SJCRH30 (cell line): ENCODE measurements at places on chromosomes 3 and 15.

DNA sequence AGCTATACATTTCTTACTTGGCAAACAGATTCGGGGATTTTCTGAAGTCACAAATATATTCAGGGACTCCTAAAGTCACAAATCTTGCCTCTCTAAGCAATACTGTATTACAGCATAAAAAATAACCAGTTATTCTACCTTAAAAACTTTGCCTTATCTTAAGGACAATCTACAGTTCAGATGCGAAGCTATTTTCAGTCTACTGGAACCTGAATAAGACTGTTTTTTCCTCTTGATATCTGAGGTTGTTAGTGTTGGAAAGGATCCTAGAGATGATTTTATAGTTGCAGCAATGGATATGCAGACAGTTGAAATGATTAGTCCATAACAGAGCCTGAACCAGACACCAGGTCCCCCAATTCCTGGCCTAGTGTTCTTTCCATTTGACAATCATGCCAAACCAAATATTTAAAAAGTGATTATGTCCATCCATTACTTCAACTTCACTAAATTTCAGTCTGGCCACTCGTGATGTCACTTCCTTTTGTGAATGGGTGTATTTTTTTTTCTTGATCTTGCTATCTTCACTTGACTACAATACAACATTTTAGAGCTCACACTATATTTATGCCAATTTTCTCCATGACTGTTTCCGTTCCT, 1.8 kb downstream of the HDGFL3 start:
- H3K27me3 ChIP-seq = no peaks in the 10 kb centered on the region
- 0 out of 2 replicates have a peak, but pooled peaks cover 5% of the 10 kb centered on the region for H3K4me1 ChIP-seq
- peak overlapping the region; percentile 79; the same call in 1 of the 2 replicates for H3K27ac ChIP-seq
- H3K36me3 ChIP-seq = 0 out of 2 replicates have a peak, but pooled peaks cover 2% of the 10 kb centered on the region

DNA sequence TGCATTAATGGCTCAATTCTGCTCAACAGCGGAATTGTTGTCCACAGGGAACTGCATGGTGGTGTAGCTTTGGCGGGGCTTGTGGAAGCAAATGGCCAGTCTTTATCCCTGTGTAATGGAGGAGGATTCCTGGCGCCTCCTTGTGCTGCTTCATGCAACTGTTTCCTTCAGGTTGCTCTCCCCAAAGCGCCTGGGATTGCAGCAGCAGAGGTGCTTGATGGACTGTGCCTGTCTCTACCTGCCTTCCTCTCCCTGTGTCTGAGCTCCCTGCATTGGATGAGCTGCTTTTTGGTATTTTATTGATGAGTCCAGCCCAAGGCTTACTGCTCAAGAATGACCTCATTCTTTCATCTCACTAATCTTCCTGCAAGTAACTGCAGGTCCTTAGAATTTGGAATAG, 72.9 kb upstream of the NDN start:
- no peaks in the 10 kb centered on the region for H3K4me1 ChIP-seq
- no peaks in the 10 kb centered on the region for H3K36me3 ChIP-seq
- no peak overlapping the region for H3K27ac ChIP-seq

- no peaks in the 10 kb centered on the region for H3K27me3 ChIP-seq
- no peak overlapping the region for H3K4me3 ChIP-seq
- H3K36me3 ChIP-seq = no peaks in the 10 kb centered on the region
- no peak overlapping the region for H3K27ac ChIP-seq
- no peak for DNase-seq
- H3K4me1 ChIP-seq = no peaks in the 10 kb centered on the region
These were observed 54.1 kb upstream of the TFRC start for GRCh38 chr3:196135693-196136639.

DNA sequence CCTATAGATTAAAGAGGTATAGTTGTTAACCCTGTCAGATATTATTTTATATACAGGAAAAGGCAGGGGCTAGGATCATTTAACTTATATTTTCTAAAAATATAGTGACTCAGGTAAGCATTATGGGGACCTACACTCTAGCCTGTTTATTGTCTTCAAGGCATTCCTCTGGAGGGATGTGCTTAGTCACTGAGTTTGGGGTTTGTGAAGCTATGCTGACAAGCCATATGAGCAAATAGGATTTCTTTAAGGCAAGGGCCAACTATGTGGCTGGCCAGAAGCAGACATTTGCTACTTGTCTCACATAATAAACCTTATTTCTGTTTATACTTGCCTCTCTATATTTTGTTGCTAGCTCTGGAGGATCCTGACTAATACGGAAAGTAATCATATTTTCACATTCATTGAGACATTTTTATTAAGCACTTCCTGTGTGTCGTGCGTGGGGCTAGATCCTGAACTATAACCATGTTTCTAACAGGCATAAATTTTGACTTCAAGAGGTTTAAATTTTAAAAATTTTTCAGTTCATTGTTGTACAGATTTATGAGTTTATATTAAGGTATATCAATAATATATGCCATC, 153.4 kb downstream of the OTOL1 start:
- H3K27me3 ChIP-seq = no peaks in the 10 kb centered on the region
- H3K4me1 ChIP-seq = peaks cover 28% of the 10 kb centered on the region
- H3K4me3 ChIP-seq = no peak overlapping the region
- H3K27ac ChIP-seq = no peak overlapping the region
- DNase-seq = no peak

GRCh38 chr15:98177966-98178592, 217.6 kb downstream of the ARRDC4 start:
- no peak overlapping the region for H3K4me3 ChIP-seq
- no peak overlapping the region for H3K27ac ChIP-seq
- H3K27me3 ChIP-seq = peaks cover 9% of the 10 kb centered on the region; the same call in 1 of the 2 replicates
- no peaks in the 10 kb centered on the region for H3K36me3 ChIP-seq

DNA sequence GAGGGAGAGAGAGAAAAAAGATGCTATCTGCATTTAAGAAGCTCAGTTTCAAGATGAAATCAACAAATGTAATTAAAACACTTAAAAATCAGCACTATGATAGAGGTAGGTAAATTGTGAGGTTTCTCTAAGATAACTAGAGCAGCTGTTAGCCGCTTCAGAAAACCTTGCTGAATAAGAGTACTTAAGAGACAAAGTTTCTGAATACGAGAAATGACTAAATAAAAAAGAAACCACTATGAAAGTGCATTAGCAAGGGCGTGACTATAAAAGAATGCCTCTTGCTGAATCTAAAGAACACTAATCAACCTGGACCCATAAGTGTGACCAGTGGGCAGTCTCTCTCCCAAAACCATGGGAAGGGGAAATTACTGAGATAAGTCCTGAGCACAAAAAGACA, 41.8 kb downstream of the IQCB1 start:
- DNase-seq = no peak
- H3K4me3 ChIP-seq = no peak overlapping the region
- no peaks in the 10 kb centered on the region for H3K27me3 ChIP-seq
- H3K36me3 ChIP-seq = peaks cover 61% of the 10 kb centered on the region

- H3K4me1 ChIP-seq = no peaks in the 10 kb centered on the region
- H3K27me3 ChIP-seq = no peaks in the 10 kb centered on the region
- H3K27ac ChIP-seq = no peak overlapping the region
- H3K4me3 ChIP-seq = no peak overlapping the region
- no peak for DNase-seq
These were observed 77.6 kb downstream of the TCF12 start for GRCh38 chr15:56996093-56996492.

GRCh38 chr15:100020189-100020588, 287.0 kb upstream of the LYSMD4 start:
- H3K4me1 ChIP-seq = no peaks in the 10 kb centered on the region; the same call in 1 of the 2 replicates
- H3K27ac ChIP-seq = no peak overlapping the region
- H3K4me3 ChIP-seq = no peak overlapping the region
- DNase-seq = peak; percentile 29
- no peaks in the 10 kb centered on the region for H3K36me3 ChIP-seq
- H3K27me3 ChIP-seq = no peaks in the 10 kb centered on the region

DNA sequence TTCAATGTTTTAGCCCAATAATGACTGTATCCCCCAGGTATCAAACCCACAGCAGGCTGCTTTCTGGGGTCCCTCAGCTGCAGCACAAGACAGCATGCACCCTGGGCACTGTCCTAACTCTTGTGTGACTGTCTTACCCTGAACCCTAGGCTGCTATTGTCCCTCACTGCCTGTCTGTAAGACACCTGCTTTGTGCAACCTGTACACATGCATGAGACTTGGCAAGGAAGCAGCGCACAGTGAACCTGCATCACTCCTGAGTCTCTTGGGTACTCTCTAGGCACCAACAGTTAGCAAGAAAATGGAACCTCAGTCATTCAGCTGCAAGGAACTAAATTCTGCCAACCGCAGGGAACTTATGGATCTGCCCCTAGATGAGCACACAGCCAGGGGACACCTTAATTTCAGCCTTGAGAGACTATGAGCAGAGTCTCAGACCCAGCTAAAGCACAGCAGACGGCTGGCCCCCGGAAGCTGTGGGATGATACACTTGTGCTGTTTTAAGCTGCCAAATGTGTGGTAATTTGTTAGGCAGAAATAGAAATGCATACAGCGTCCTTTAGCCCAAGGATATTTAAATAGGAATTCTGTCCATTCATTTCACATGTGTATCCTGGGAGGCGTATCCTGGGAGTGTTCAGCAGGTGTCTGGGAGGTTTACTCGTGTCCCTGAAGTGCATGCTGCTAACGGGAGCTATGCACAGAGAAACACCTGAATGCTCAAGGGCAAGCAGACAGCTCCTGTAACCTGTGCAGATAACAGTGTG, 223.8 kb downstream of the KLF13 start:
- no peaks in the 10 kb centered on the region for H3K36me3 ChIP-seq
- H3K4me3 ChIP-seq = no peak overlapping the region
- H3K27me3 ChIP-seq = no peaks in the 10 kb centered on the region

DNA sequence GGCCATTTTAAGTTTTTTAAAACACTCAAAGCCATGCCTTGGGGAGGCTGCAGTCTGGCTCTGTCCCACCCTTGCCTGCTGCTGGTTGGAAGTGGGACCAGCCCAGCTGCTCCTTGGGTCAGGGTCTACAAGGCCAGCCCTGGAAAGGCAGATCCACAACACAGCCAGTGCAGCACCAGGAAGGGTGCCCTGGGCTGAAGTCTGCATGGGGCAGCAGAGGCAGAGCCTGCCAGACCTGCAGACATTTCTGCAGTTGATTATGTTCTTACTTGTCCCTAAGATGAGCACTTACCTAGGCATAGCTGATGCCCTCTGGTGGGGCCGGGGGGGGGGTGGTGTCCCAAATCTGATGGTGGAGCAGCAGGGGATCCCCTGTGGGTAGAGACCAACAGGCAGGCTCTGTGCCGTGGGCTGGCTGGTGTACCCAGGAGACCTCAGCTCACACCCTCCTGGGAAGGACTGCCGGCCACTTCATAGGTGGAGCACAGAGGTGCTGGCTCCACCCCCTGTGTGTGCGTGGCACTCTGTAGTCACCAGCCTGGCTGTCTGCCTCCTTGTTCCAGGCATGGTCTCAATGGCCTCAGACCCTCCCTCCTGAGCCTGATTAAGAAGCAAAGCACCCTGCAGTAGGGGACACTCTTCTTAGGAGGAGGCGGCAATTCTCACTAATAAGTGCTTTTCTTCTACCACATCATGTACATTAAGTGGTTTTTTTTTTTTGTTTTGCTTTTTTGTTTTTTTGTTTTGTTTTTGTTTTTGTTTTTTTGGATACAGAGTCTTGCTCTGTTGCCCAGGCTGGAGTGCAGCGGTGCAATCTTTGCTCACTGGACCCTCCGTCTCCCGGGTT, 97.4 kb upstream of the KLF13 start:
- H3K4me3 ChIP-seq = no peak overlapping the region
- no peaks in the 10 kb centered on the region for H3K36me3 ChIP-seq
- H3K27me3 ChIP-seq = no peaks in the 10 kb centered on the region
- no peak overlapping the region for H3K27ac ChIP-seq

DNA sequence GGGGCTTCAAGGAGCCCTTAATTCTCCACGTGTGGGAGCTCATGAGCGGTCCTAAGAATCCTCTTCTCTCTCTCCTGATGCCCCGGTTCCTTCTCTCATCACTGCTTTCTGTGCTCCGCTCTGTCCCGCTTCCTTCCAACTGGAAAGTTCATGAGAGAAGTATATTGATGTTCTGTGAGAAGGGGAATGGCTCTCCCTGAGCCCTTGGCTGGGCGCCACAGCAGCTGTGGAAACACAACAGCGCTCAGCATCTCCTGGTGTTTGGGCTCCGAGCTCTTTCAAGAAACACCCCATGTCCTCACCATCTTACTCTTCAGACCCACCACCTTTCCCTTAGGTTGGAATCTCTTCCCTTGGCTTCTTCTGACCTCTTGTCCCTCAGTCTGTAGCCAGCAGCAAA, 161.7 kb downstream of the VGLL4 start:
- no peak overlapping the region for H3K4me3 ChIP-seq
- H3K27me3 ChIP-seq = no peaks in the 10 kb centered on the region
- no peaks in the 10 kb centered on the region for H3K36me3 ChIP-seq
- peak; percentile 87 for DNase-seq
- H3K27ac ChIP-seq = 0 out of 2 replicates have a peak overlapping the region, but pooled peaks have one; percentile 6
- H3K4me1 ChIP-seq = peaks cover 23% of the 10 kb centered on the region

DNA sequence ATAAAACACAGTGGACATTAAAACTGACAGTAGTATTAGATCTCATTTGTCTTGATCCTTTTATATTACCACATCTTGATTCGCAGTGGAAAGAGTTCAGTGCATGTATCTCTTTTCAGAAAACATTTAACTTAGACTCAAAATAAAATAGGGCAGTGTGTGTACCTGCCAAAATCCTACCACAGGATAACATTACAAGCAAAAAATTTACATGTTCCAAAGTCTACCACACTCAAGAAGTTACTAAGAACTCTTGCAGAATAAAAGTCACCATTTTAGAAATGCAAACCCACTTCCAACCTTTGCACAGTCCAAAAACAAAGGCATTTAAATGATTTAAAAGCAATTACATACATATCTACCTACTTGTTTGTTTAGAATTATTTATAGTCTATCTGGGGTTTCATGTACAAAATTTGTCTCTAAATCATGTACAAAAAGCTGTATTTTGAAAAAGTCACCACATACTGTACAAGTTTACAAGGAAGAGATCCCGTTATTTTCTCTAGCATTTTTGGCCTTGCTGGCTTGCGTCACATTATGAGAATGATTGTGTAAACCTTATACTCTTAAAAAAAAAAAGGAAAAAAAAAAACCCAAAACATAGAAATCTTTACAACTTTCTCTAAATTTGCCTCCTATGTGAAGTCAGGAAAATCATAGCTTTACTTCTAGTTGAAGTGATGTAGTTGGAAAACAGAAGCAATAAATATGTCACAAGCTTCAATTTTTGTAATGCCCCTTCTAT, 153.8 kb downstream of the ADAM10 start:
- peaks cover 51% of the 10 kb centered on the region for H3K36me3 ChIP-seq
- no peaks in the 10 kb centered on the region for H3K27me3 ChIP-seq
- H3K4me3 ChIP-seq = no peak overlapping the region
- DNase-seq = no peak
- no peaks in the 10 kb centered on the region; the same call in 1 of the 2 replicates for H3K4me1 ChIP-seq

- H3K4me3 ChIP-seq = no peak overlapping the region
- H3K36me3 ChIP-seq = no peaks in the 10 kb centered on the region
- H3K4me1 ChIP-seq = no peaks in the 10 kb centered on the region
These were observed 991.1 kb downstream of the GBE1 start for GRCh38 chr3:80770106-80771074.

- no peaks in the 10 kb centered on the region for H3K27me3 ChIP-seq
- DNase-seq = no peak
- peaks cover 3% of the 10 kb centered on the region for H3K36me3 ChIP-seq
- no peaks in the 10 kb centered on the region for H3K4me1 ChIP-seq
- H3K4me3 ChIP-seq = no peak overlapping the region
- H3K27ac ChIP-seq = no peak overlapping the region
These were observed 6.2 kb downstream of the PLA2G4B start for GRCh38 chr15:41844814-41845213.

- H3K4me1 ChIP-seq = no peaks in the 10 kb centered on the region
- no peaks in the 10 kb centered on the region for H3K27me3 ChIP-seq
- DNase-seq = no peak
These were observed 68.8 kb upstream of the IL12A start for GRCh38 chr3:159919873-159920272.

GRCh38 chr3:51216291-51216690, 168.8 kb upstream of the MANF start:
- H3K4me1 ChIP-seq = no peaks in the 10 kb centered on the region
- no peak overlapping the region for H3K27ac ChIP-seq
- no peaks in the 10 kb centered on the region for H3K36me3 ChIP-seq
- no peak for DNase-seq
